Activated T-cell treated with anti-CD3 and anti-CD28 coated beads, Interleukin-2, amount 50 U/mL, for 4 hours (primary cell): ENCODE measurements at places on chromosomes 5 and 9. TPM values are rescaled to one million over a fixed set of nuclear protein-coding genes. Genes with fewer than 3 reads are reported as not detected.

The NR5A1 gene
- 0.16 TPM for total RNA-seq

The PRLR gene
- 0.19 TPM for total RNA-seq

The TBC1D2 gene
- total RNA-seq = 2.8 TPM

The C6 gene
- not detected for total RNA-seq

The ADAMTS13 gene
- 0.79 TPM for total RNA-seq

The ZFP2 gene
- total RNA-seq = 0.14 TPM

The GARIN3 gene
- 0.18 TPM for total RNA-seq
